CD4-positive, alpha-beta T cell treated with Interleukin-17A for 1 hour (primary cell): ENCODE measurements at places on chromosomes 4 and X.

DNA sequence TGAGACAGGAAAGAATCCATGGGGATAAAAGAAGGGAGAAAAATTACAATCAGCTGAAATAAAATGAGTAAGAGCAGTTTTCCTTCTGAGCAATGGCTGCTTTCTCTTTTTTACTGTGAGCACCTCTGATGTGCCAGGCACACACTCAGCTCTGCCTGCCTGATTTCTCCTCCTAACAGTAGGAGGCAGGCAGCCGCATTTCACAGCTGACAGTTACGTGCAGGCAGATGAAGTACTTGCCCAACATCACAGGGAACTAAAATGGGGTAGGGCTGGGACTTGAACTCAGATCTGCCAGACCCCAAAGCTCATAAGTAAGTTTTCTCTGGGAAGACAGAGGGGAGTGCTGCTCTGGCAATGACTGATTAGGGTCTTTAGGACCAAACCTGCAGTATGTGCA is 54.6 kb downstream of the C4orf50 start:
- DNase-seq, result no peak

DNA sequence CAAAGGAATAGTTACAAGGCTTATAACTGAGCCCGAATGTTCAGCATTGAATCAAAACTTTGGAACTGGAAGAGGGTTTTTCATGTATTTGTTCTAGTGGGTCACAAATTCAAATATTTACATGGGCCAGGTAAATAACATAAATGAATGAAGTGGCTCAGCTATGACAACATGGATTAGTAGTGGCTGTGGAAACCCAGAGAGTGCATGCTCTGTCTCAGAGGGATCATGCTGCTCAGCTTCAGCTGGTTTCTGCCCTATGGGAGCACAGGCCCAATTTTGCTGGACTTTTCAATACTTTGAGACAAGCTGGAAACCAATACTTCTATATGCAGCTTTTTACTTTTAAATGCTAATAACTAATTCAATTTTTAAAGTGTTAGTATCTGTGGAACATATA is 394.0 kb upstream of the TEX13C start:
- no peak for DNase-seq

DNA sequence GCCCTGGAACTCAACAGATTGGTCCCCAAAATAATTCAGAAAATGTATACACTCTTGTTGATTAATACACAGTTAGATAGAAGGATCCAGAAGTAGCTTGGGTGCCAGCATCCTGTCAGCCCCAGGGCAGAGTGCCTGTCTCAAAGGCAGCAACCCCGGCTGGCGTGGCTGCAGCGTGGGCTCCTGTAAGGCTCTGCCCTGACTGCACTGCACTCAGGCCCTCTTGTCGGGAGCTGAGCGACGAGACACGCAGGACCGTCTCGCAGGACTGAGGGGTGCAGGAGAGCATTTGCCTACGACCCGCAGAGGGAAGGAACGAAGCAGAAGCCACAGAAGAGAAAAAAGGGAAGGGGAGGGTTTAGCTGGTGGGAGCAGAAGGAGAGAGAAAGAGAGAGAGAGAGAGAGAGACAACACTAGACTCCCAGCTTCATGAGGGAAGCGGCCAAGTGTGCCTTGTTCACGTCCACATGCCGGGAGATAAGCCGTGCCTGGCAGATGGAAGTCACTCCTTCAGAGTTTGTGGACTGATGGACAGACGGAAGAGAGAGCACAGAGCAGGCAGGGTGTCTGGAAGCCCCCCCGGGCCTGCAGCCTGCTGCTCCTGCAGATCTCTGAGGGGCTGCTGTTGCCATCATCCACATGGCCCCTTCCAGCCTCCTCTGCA is 38.7 kb upstream of the HELT start:
- no peak for DNase-seq

GRCh38 chr4:3724319-3725231 is 41.6 kb upstream of the ADRA2C start:
- DNase-seq, result no peak

GRCh38 chrX:18674417-18674787 is 2.5 kb upstream of the RS1 start:
- DNase-seq, result no peak

GRCh38 chrX:139882299-139882698 is 50.6 kb downstream of the ATP11C start:
- DNase-seq, result no peak

DNA sequence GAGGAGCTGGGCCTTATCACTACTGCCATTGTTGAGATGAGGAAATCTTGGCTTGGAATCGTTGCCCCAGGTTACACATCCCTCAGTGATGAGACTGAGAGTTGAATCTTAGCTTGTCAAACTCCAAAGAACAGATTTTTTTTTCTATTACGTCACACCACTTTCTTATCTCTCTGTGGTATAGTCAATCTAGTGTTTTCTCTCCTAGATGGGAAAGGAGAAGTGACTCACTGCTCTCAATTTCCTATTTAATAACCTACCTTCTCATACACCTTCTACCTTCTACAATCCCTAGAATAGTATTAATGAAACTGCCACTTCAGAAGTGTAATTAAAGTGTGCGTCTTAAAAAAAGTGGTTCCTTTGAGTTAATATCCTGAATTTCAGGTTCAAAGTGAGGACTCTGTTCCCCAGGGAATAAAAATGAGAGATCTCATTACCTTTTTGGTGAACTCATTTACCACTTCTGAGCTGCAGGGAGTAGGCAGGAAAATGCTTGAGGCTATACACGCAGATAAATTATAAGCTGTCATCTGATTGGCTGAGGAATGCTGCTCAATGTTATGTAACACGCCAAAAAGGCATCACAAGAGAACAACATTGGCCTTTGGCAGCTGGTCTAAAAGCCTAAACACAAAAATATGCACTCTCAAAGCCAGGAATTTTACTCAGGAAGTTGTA is 59.3 kb downstream of the MAD2L1 start:
- DNase-seq, result no peak

DNA sequence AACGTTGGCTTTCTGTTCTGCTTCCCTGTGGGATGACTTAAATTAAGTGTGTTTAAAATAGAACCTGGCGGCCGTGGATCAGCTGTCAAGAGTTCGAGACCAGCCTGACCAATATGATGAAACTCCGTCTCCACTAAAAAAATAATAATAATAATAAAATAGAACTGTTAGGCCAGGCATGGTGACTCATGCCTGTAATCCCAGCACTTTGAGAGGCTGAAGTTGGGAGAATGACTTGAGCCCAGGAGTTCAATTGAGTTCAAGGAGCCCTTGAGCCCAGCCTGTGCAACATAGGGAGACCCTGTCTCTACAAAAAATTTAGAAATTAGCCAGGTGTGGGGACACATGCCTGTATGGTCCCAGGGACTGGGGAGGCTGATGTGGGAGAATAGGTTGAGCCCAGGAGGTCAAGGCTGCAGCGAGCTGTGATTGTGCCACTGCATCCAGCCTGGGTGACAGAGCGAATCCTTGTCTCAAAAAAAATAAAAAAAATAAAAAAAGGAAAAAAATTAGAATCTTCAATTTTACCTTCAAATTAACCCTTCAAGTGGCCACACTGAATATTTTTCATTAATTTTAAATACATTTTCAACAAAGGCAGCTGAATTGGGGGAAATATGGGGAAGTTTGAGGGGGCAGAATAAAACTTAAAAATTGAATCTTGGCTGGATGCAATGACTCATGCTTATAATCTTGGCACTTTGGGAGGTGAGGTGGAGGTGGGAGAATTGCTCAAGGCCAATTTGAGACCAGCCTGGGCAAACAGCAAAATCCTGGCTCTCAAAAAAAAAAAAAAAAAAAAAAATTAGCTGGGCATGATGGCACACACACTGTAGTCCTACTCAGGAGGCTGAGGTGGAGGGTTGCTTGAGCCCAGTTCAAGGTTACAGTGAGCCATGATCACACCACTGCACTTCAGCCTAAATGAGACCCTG is 31.8 kb upstream of the HSD17B13 start:
- DNase-seq, result no peak
